ENCODE measurements at places on chromosomes 7 and 10.

GRCh38 chr10:43252783-43253341 is 14.0 kb downstream of the RASGEF1A start:
- no peak for DNase-seq

DNA sequence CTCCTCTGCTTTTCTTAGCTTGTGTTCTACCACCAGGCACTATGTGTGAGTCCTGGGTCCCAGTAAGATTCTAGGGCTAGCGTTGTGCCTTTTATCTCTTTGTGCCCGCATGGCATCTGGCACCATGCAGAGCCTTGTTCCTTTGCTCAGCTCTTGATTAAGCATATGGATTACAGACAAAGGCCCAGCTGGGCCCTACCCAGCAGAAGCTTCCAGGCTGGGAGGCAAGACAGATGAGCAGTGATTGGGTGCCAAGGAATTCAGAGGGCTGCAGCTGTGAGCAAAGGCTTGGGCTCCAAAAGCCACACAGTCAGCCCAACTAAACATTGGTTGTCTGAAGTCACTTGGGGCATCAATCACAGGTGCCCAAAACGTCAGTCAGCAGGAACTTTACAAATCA is 2.0 kb downstream of the ACSM6 start:
- DNase-seq, result no peak

DNA sequence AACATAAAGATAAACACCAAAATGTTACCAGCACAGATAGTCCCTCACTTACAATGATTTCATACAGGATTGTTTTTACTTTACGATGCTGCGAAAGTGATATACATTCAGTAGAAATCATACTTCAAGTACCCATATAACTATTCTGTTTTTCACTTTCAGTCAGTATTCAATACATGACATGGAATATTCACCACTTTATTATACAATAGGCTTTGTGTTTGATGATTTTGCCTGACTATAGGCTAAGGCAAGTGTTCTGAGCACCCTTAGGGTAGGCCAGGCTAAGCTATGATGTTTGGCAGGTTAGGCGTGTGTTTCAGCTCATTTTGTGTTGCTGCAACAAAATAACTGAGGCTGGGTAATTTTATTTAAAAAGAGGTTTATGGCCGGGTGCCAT is 155.0 kb downstream of the RTKN2 start:
- no peak for DNase-seq

GRCh38 chr10:14185316-14186045 is 145.2 kb downstream of the FRMD4A start:
- peak; percentile 23 for DNase-seq

DNA sequence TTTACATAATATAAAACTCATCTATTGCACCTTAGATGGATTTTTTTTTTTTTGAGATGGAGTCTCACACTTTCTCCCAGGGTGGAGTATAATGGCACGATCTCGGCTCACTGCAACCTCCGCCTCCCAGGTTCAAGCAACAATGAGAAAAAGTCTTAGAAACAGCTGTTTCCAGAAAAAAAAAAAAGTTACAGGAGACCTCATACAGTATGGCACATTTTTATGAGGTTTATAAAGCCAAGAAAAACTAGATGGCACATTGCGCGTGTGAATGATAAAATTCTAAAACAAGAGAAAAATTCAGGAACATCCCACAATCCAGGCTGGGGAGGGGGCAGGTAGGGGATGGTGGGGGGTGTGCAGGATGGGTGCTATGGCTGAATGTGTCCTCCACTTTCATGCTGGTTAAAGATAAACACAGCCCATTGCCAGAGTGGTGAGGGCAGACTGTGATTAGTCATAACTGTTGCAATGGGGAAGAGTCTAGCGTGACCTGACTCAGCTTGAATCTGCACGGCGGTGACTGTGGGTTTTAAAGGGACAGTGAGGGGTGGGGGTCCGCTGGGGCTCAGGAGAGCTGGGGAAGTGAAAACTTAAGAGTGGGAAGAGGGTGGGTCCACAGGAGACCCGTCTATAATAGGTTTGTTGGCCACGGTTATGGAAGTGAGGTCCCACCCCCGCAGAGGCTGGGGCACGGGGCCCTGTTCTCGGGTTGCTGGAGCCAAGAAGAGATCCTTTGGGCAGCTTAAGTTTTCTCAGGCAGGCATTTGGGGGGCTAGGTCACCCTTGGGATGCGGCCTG is 11.9 kb upstream of the LRRC27 start:
- no peak for DNase-seq

- peak; percentile 92 for DNase-seq
Measured at GRCh38 chr10:72263613-72264241, 10.0 kb upstream of the DDIT4 start.

DNA sequence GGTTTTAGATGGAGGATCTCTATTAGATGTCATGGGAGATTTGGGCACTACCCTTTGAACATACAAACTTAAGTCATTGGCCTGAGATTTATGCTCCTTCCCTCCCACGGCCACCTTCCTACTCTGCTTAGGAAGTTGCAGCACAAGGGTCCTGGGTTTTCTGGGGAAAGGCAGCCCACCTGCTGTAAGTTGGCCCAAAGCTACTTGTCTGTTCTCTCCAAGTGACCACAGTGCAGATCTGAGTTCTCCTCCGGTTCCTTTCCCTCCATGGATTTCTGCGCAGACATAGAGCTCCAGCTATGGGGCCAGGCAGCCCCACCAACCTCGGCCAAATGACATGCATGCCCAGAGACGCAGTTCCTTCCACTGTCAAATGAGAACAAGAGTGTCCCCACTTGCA is 12.8 kb upstream of the C10orf53 start:
- DNase-seq, result no peak

GRCh38 chr10:132883391-132883881 is 58.9 kb downstream of the CFAP46 start:
- no peak for DNase-seq

- DNase-seq, result no peak
Measured at GRCh38 chr10:378930-379704, 243.9 kb downstream of the ZMYND11 start.

GRCh38 chr10:71801361-71801760 is 28.0 kb upstream of the VSIR start:
- no peak for DNase-seq

DNA sequence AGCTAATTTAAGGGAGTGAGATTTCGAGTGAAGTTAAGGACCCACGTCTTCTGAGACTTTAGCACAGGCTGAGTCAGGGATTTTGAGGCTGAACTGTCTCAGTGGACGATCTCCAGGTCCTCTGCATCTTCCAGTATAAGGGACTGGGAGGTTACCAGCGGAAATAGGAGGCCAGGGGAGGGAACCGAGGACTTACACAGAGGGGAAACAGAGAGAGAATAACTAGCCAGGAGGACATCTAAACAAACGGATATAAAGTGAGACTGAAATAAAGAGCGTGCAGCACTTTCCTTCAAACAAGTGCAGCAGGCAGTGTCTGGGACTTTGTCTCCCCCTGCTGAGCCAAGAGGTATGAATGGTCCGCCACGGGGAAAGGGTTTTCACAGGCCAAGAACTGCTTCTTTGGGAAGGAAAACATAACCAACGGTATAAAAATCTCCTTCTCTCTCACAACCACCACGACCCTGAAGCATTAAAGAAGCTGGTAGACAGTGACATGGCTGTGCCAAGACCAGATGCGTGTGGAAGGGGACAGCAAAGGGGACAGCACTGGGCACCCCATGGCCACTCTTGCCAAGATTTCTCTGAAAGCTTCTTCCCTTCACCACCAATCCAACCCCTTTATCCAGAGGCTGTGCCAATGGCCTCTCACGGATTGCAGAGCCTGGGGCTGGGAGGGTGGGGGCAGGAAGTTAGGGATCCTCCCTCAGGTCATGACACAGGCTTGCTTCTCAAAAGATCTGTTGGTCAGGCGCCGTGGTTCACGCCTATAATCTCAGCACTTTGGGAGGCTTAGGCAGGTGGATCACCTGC is 72.0 kb downstream of the SLC37A3 start:
- DNase-seq, result peak; percentile 5

- no peak for DNase-seq
Measured at GRCh38 chr7:1520539-1521234, 9.8 kb upstream of the MAFK start.

- no peak for DNase-seq
Measured at GRCh38 chr7:114662002-114662677, 247.5 kb downstream of the FOXP2 start.

DNA sequence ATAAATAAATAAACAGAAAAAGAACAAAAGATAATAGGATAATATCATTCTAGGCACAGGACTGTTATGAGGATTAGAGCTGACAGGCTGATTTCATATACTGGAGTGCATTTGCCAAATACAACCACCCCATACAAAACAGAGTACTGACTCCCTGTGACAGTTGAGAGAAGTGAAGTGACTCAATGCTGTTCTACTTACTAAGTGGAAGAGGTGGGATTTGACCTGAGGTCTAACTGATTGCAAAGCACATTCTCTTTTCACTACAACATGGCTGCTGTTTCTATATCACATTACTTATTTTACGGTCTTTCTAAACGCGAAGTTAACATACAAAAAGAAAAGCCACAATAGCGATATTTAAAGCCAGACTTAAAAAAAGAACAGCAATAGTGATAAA is 51.4 kb downstream of the ITGB1 start:
- no peak for DNase-seq

- DNase-seq, result peak; percentile 58
Measured at GRCh38 chr10:110600487-110601101, 33.1 kb downstream of the SMC3 start.

GRCh38 chr7:105130580-105130979 is 116.6 kb downstream of the KMT2E start:
- DNase-seq, result no peak

DNA sequence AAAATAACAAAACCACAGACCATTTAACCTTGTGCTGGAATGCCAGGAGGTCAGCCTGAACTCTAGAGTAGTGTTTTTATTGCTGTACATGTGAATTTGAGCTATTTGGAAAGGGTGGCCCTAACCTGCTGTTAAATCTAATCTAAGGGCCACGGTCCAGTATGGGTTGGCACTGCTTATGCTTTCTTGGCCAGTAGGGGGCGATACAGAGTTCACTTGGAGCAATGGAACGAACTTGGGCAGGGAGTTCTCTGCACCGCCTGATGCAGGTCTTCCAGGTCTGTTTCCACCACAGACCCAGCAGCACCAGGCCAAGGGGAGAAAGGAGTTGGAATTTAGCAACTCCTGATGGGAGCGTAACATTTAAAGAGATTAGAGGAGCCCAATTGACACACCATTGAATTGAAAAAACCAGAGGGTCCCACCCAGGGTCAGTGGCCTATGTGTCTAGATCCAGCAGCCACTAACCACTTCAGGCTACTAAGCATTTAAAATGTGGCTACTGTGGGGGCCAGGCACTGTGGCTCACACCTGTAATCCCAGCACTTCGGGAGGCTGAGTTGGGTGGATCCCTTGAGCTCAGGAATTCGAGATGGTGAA is 75.7 kb upstream of the EFCAB10 start:
- no peak for DNase-seq

DNA sequence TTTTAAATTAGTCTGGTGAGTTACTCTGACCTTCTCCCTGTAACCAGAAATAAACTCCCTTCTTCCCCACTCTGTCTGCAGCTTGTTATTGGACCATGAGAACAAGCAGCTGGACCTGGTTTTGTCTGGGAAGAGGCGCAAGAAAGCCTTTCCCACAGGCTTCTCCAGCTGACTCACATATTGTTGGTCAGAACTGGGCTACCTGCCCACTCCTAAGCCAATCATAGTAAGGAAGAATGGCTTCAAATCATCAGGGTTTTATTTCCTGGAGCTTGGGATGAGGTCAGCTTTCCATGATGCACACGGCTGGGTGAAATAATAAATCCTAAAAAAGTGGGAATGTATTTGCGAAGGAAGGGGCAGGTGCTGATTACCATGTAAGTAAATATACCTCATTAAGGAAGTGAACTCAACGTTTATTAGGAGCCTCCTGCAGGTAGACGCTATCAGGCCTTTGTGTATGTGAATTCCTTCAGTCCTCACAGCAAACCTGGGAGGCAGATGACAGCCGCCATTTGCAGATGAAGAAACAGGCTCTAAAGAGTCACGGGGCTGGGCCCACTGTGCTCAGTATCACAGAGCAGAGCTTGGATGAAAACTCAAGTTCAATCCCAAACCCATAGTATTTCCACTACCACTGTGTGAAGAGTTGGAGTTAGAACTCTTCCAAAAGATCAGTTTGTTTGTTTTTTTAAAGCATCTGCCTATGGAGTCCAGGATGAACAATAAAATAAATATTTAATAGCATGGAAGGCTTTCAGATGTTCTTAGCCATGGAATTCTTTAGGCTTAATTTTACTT is 32.8 kb downstream of the IL15RA start:
- DNase-seq, result no peak

DNA sequence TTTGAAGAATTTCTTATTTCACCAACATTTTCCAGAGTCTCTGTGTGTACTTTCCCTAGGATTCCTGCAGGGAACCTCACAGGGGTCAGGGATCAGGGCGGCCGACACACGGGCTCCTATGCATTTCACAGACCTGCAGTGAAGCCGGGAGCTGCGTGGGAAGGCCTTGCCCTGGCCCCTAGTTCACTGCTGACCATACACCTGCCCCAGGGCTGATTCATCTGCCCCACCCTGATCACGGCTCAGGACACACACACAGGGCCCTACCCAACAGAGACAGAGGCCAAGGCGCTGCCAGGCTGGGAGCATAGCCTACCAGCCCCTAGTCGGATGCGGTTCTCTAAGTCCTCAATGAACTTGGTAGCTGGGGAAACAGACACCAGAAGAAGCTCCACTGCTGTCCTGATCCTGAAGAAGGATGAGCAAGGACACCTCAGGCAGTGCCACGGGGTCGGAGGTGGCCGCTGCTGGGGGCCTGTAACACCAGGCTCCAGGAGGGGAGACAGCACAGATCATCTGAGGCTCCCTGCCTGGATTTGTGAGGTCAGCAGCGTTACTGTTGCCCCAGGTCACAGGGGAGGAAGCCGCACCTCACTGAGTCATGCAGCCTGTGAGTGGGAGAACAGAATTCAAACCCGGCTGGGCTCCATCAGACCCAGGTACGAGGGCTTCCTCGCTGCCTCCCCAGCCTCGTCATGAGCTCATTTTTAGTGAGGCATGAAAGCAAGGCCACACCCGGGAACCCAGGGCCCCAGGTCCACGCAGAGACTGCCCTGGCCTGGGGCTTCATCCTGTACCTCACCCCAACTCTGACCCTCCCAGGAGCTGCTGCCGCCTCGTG is 278.8 kb upstream of the PPP2R2D start:
- no peak for DNase-seq

DNA sequence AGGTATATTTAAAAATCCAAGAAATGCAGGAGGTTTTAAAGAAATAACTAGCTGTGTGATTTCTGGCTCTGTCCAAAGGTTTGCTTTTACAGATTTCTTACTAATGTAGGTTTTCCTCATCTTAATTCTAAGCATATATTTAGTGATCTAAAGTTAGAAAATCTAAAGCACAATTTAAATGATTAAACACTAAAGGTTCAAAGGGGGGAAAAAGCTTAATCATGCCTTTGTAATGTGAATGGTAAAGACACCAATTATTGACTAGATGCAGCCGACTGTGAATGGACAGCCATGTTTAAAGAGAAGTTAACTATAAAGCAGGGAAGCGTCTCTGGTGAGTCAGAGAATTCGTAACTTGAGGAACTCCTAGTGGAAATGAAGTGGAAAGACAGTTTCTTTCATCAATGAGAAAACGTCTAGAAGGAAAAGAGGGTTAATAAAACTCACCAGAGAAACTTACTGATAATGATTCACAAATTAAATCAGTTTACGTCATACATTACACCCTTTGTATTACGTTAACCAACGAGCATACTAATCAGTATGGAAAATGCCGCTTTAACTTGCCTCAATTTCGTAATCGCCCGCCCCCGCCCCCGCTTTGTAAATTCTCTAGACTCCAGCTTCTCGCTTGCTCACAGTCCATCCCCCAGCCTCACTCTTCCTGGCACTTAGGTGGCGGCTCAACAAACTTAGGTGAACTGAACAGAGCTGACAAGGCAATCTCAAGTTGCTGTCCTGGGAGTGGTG is 1.1 kb upstream of the HBP1 start:
- DNase-seq, result peak; percentile 28

Measured in NCI-H510A (cell line).